ENCODE measurements at places on chromosomes 7 and 10.
A peak's percentile ranks its signal among the peaks of the same experiment; 100 is the strongest.

DNA sequence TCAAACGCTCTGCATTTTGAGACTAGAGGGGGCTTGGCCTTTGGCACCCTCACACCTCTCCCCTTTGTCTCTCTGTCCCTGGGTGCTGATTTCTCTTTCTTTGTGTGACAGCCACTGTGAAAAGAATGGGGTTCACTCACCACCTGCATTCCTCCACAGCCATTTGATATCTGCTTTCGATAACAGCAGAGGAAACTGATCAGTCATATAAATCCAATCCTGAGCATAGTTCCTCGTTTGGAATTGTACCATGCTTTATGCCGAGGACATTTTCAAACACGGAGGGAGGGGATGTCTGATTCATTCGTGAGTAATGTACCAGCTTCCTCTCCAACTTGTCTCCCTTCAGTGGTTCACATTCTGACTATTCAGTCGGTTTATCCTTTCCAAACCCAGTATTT lies 15.8 kb downstream of the MET start:
- no peak for DNase-seq

- no peak for DNase-seq
Measured at GRCh38 chr10:72906446-72906845, 12.9 kb downstream of the OIT3 start.

- DNase-seq = no peak
Measured at GRCh38 chr10:43026039-43026973, 50.6 kb upstream of the RET start.

DNA sequence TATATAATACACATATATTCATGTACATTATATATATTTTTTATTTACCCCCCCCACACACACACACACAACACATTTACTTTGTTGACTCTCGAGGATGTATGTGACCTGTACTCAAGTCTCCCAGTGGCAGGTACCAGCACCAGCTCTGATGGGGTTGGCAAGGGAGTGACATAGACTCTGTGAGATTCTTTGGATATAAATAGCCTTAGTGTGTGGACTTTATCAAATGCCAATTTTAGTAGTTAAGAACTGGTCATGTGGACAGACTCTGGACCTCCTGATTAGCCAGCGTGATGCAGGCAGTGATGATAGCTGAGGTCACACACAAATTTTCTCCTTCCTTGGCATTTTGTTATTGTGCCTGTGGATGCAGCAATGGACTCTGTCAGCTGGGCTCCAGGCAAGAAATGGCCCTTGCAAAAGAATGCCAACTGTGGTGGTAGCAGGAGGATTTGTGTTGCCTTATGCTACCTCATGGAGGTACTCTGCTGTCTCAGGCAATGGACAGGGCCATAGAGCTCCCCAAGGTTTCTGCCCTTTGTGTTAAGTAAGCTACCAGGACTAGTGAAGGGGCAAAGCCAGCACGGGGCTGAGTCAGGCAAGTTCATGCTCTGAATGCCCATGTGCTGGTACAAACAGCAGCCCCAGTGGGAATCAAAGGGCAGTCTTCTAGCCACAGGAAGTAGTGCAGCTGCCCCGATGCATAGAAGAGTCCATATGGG lies 224.6 kb upstream of the ZWINT start:
- no peak for DNase-seq

DNA sequence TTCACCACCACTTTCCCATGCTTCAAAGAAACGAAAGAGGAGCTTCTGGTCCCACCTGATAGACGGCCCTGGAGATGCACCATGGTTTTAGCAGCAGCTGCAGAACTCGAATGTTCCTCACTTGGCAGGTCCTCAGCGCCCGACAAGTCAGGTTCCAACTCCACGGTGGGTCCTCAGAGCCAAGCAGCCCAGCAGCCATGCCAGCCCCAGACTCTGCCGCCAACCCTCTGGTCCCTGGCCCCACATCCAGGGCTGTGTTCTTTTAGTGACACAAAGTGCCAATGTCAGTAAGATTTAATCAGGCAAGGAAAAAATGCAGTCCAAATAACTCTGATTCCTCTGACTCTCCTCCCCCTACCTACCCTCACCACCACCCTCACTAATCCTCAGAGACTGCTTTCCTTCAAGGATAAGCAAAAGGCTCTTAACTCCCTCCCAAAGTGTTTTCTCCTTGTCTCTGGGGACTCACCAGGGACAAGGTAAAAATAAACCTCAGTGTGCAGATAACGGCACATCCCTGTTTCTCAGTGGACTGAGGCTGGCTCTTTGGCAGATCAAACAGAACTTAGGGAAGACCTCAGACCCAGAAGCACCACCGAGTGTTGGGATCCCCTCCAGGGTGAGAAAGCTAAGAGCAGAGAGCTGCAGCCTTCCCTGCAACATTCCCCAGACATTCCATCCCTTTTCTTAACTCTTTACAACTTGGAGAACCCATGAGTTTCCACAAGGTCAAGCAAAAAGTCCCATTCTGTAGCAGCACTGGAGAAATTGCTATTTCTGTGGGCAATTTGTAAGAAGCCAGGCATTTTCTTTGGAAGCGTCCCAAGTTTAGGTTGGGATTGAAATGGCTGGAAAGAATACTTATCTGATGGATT lies 358.9 kb downstream of the FRMD4A start:
- no peak for DNase-seq

GRCh38 chr7:14685167-14685566 lies 217.4 kb downstream of the DGKB start:
- DNase-seq = no peak

- DNase-seq = no peak
Measured at GRCh38 chr7:99737726-99738125, 2.7 kb upstream of the CYP3A7 start.

GRCh38 chr7:81487516-81487915 lies 282.3 kb downstream of the HGF start:
- no peak for DNase-seq

DNA sequence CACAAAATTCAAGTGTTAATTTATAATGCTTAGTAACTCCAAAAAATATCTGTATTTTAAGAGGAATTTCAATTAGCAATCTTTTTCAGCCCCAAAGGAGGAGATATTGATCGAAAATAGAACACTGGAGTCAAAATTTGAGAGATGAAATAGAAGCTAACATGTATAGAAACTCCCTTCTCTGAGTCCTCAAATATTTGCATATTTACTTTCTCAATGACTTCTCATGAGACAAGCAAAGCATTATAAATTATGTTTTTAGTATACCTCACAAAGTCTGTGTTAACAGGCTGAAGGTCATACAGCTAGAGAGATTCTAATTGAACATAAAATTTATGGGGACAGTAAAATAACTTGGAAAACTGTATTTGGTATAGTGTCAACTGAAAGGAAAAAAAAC lies 260.5 kb downstream of the GPAM start:
- no peak for DNase-seq

GRCh38 chr7:3957472-3958108 lies 656.5 kb downstream of the SDK1 start:
- no peak for DNase-seq

- no peak for DNase-seq
Measured at GRCh38 chr7:94901981-94902380, 5.4 kb upstream of the PPP1R9A start.

DNA sequence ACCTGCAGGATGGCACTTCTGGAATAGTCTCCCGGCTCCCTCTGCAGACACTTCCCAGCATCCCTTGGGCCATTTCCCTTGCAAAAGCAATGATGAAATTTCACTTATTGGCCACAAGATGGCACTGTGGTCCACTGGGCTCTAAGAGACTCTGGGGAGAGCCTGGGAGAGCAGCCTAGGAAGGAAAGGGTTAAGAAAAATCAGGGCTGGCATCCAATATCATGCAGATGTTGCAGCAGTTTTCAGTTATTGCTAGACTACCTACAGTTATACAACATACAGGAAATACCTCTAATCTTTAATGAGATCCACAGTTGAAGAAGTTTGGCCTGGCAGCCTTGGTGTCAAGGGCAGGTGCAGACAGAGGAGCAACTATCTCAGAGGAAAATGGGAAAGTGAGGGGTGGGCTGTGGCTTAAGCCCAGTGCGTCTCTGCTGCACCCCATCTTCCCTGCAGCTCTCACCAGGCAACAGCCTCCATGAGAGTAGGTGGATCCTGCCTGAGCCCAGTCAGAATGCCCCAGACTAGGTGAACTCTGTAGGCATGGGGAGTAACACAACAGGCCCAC lies 100.2 kb upstream of the PRSS58 start:
- peak; percentile 17 for DNase-seq

DNA sequence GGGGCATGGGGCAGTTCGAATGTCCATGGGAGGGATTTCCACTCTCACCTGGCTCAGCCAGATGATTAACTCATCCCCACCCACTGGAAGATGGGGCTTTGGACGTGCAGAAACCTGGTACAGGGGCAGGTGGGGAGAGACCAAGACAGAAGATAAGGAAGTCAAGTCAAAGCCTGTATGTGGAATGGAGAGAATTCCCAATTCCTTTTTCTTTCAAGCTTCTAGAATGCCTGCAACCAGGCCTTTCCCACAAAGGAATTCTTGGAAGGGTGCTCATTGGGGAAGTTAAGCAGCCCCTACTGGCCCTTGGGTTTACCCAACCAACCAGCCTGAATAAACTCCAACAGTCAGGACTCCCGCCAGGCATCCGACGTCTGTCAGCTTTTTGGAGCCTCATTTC lies 39.1 kb downstream of the CCM2 start:
- no peak for DNase-seq

- DNase-seq = peak; percentile 47
Measured at GRCh38 chr10:73997461-73997786, 492 bp upstream of the VCL start.

- no peak for DNase-seq
Measured at GRCh38 chr7:36286226-36286625, 103.4 kb upstream of the ANLN start.

Measured in NCI-H1694 (cell line).